Gastrocnemius medialis (tissue), 4 donors: ENCODE measurements at places on chromosomes 4 and X.

DNA sequence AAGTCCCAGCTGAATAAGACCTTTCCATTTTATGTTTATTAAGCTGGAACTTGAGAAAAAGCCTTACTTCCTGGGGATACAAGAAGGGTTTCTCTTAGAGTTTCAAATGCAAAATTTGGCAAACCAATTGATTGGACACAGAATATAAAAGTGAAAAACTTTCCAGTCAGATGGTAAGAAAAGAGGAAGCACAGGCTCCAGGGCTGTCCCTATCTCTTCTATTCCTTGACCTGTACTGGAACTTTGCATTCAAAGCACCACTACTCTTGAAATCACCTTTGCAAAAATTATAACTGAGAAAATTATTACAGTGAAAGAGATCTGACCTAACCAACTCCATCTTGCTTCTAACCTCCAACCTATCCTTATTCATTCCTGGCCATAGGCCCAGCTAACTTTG, 11.7 kb downstream of the PROM1 start:
- DNase-seq: no peak

DNA sequence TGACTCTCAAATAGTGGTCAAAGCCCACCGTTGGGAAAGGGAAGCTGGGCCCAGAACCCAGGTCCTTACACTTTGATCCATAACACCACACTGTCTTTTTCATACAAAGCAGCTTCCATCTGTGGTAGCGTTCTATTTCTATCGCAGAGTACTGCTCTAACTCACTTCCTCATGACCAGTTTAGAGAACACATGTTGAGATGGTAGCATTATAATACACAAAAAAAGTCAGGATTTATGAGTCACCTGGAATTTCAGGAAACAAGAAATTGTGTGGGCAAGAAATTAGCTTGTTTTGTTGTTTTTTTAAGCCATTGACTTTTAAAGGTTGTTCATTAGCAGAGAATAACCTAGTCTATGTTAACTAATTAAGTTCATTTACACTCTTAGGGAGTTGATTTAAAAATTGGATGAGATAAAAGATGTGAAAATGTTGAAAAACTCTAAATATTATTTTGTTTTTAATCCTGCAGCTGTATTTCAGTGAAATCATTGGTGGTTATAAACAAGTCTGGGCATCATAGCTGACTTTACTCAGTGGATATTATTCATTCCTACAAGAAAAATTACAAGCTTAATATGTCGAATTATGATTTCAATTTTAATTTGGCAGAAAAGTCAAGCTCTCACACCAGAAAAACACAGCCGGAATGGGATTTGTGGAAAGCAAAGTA, 1011.1 kb upstream of the HS3ST1 start:
- DNase-seq: no peak

DNA sequence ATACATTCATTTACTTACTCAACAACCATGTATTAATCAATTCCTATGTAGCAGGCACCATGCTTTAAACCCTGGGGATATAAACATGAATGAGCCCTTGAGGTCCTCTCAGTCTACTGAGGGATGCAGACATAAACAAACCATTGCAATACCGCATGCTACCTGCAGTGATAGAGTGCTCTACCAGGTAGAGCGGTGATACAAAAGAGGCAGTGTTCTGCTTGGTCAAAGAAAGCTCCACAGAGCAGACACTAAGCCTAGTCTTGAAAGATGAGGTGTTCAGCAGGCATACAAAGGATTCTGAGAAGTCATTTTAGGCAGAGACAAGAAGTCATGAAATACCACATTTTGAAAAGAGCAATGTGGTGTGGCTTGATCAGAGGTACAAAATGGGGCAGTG, 26.9 kb upstream of the AMOT start:
- DNase-seq: no peak

- no peak for DNase-seq
Measured at GRCh38 chr4:4761128-4761982, 98.1 kb upstream of the MSX1 start.

- no peak for DNase-seq
Measured at GRCh38 chrX:82556588-82556987, 951.5 kb upstream of the POU3F4 start.

- no peak for DNase-seq
Measured at GRCh38 chrX:112687189-112687691, 7.5 kb upstream of the LHFPL1 start.

DNA sequence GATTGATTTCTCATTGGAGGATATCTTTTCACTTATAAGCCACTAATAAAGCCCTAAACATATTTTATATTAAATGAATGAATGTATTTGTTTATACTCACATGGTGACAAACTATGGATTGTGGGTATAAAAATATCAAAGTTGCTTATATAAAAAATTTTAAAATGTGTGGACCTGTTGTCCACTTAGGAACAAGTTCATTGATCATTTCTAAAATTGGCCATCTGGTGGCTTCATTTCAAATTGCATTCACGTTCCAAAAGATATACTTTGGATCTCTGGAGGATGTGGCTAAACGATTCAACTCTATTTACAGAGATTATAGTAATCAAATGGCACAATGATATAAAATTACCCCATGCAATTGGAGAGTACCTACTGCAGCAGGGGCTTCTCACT, 32.5 kb downstream of the FSTL5 start:
- no peak for DNase-seq

- no peak for DNase-seq
Measured at GRCh38 chr4:5863461-5864113, 29.3 kb downstream of the CRMP1 start.

GRCh38 chrX:8052909-8053308, 118.2 kb downstream of the VCX2 start:
- no peak for DNase-seq

- no peak for DNase-seq
Measured at GRCh38 chr4:183409934-183410333, 34.5 kb upstream of the CDKN2AIP start.

GRCh38 chr4:152690706-152691651, 11.2 kb upstream of the TMEM154 start:
- DNase-seq: peak; percentile 24

DNA sequence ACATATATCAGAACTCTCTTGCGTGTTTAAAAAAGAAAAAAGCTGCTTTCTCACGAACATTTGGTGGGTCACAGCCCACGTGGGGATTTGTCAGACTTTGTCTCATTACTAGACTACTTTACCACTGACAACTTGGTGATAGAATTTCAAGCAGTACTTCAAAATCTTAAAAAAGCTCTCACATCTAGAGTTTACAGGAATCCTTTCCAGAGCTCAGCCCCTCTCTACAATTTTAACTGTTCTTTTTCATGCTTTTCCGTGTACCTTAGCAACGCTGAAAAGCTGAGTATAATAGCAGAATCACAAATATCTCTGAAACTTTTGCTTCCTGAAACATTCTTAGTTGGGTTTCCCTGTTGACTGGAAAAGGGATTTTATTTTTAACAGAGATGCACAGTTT, 50.2 kb downstream of the SMAD1 start:
- no peak for DNase-seq

DNA sequence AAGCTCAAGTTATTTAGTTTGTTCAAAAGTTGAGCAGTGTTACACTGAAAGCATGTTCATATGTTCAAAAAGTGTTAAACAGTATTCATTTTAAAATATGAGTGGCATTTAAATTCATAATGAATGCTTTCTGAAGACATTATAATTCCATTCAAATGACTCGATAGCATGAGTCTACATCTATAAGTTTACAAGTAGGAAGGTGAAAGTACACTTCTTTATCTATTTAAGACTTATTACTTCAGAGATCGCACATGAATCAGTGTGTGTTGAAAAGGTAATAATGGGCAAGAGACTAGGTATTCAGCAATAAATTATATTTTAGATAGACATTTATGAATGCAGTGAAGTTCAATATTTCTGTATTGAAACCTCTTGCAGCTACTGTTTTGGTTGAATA, 456.1 kb downstream of the GRXCR1 start:
- no peak for DNase-seq

- no peak for DNase-seq
Measured at GRCh38 chr4:79904331-79904730, 168.7 kb downstream of the ANTXR2 start.

DNA sequence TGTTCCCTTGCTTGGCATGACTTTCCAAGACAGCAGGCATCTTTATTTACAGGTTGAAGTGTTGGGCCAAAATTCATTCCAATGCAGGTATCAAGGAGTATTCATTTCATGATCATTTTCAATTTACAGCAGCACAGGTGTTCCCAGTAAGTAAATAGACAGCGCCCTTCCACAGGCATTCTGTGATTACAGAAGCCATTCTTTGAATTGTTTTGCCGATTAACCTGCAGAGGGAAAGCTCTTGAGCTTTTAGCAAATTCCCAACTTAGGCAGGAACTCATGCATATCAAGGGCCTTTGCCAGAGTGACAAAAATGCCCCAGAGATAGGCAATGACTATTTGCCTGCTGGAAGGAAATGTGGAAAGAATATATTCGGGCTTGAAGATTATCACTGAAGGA, 6.8 kb downstream of the TXK start:
- DNase-seq: no peak

GRCh38 chr4:77172336-77172735, 15.3 kb downstream of the CCNG2 start:
- DNase-seq: no peak
